Activated CD8-positive, alpha-beta memory T cell treated with anti-CD3 and anti-CD28 coated beads, Interleukin-2, amount 10 ng/mL, durations not matched to agents 7 days and 5 days (primary cell): ENCODE measurements at places on chromosomes 16 and 17. TPM values are rescaled to one million over a fixed set of nuclear protein-coding genes. Genes with fewer than 3 reads are reported as not detected.
A peak's percentile ranks its signal among the peaks of the same experiment; 100 is the strongest.

OTOP3 gene
- total RNA-seq = not detected

STAT3 gene
- 90.5 TPM for total RNA-seq

DNA sequence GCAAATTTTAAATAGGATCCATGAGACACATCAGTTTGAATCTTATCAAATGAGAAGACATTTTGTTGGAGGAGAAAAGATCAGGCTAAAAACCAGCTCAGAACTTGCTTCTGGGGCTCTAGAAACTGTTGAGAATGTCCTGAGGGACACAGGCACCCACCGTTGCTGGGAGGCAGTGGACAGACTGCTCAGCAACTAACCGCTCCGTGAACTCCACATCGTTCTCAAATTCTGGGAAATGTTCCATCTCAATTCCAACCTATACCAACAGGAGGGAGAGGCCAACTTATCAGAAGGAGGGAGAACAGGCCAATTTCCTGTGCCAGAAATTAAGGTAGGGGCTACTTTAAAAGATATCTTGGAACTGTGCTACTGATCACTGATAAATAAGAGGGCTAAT is 8.3 kb downstream of the TAT start:
- H3K4me1 ChIP-seq = peaks cover 18% of the 10 kb centered on the region
- no peak for DNase-seq
- no peak overlapping the region for H3K4me3 ChIP-seq
- H3K27ac ChIP-seq = no peak overlapping the region
- H3K27me3 ChIP-seq = peaks cover 15% of the 10 kb centered on the region

DNA sequence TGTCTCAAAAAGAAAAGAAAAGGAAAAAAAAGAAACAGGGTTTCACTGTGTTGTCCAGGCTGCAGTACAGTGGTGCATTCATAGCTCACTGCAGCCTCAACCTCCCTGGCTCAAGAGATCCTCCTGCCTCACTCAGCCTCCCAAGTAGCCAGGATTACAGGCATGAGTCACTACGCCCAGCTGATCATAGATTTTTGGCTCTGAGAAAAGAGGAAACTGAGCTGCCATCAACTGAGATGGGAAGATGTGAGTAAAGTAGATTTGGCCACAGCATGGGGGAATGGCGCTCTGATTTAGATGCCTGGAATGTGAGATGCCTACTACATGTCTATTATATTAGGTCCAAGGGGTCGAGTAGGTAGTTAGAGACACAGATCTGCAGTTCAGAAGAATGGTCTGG is 5.9 kb upstream of the NAGS start:
- no peak overlapping the region for H3K27ac ChIP-seq
- no peaks in the 10 kb centered on the region for H3K36me3 ChIP-seq
- H3K27me3 ChIP-seq = peaks cover 22% of the 10 kb centered on the region
- no peak for DNase-seq
- peaks cover 2% of the 10 kb centered on the region for H3K4me1 ChIP-seq
- no peak overlapping the region for H3K4me3 ChIP-seq

- peak overlapping the region; percentile 70 for H3K27ac ChIP-seq
- H3K36me3 ChIP-seq = peaks cover 33% of the 10 kb centered on the region
Measured at GRCh38 chr16:22262460-22262859, 34.7 kb upstream of the POLR3E start.

GRCh38 chr17:73323409-73324159 is 11.8 kb upstream of the CDC42EP4 start:
- no peak overlapping the region for H3K27ac ChIP-seq
- H3K4me1 ChIP-seq = no peaks in the 10 kb centered on the region
- no peaks in the 10 kb centered on the region for H3K36me3 ChIP-seq
- no peak for DNase-seq
- no peak overlapping the region for H3K4me3 ChIP-seq

GRCh38 chr17:1907216-1907631 is 77.4 kb downstream of the RPA1 start:
- no peak overlapping the region for H3K27ac ChIP-seq
- H3K4me3 ChIP-seq = no peak overlapping the region
- DNase-seq = no peak
- H3K27me3 ChIP-seq = peaks cover 69% of the 10 kb centered on the region

GJC1 gene
- 2.7 TPM for total RNA-seq

GRCh38 chr17:2799653-2800052 is 3.4 kb downstream of the RAP1GAP2 start:
- H3K27ac ChIP-seq = no peak overlapping the region
- peaks cover 61% of the 10 kb centered on the region for H3K27me3 ChIP-seq
- H3K36me3 ChIP-seq = peaks cover 14% of the 10 kb centered on the region

EIF5A gene
- 853 TPM for total RNA-seq

DNA sequence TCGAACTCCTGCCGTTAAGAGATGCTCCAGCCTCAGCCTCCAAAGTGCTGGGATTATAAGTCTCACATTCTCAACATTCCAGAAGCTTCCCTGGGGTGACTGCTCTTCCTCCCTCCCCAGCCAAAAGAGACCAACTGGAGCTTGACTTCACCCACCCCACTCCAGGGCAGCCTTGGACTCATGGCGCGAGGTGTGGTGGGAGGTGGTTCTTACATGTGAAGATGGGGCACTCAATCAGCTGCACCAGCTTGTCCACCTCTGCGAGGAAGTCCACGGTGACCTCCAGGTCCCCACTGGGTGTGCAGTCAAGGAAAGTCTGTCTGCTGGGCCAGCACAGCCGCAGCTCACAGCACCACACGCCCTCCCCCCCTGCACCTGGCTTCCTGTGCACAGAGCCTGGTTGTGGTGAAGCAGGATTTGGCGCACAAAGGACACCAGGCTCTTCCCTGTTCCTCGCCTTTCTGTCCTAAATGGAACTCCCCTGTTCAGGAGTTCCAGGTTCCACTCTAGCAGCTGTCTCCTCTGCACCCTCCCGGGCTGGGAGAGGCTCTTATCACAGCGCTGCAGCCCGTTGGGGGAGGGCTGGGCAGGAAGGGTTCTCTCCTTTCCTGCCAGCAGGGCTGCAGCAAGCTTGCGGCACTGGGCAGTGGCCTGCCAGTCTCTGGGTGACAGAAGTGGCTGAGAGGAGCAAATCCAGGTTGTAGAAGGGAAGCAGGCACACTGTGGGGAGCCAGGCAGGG is 9.6 kb upstream of the MTSS2 start:
- no peaks in the 10 kb centered on the region for H3K27me3 ChIP-seq
- H3K27ac ChIP-seq = peak overlapping the region; percentile 72
- H3K4me3 ChIP-seq = no peak overlapping the region
- DNase-seq = peak; percentile 71
- H3K4me1 ChIP-seq = peaks cover 28% of the 10 kb centered on the region
- no peaks in the 10 kb centered on the region for H3K36me3 ChIP-seq

SLC5A10 gene
- not detected for total RNA-seq

SPIRE2 gene
- total RNA-seq = 0.80 TPM

DNA sequence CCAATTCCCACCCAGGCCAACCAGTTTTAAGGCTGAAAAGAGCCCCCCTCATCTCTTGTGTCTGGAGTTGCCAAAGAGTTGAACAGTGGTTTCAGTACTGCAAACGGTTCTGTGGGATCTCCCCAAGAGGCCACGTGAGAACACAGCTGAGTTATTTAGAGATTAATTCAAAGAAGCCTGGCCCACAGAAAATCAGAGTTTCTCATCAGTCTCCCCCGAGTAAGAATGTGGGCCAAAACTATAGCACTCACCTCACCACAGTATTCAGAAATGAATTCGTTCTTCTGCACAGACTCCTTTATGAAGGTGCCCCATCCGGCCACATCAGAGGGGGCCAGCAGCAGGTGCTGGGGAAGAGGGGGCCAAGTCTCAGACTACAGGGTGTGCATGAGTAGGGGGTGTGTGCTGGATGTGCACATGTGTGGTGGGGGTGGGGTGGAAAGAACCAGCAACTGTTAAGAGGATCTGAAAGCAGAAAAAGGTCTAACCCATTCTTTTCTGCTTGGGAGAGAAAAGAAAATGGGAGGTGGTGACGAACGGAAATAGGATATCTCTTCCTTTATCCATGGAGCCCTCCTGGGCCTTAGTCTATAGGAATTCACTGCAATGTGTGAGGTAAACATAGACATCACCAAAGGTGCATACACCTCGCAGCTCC is 22.6 kb downstream of the CNTNAP1 start:
- peak overlapping the region; percentile 29 for H3K27ac ChIP-seq
- peaks cover 57% of the 10 kb centered on the region for H3K36me3 ChIP-seq
- H3K4me1 ChIP-seq = peaks cover 37% of the 10 kb centered on the region
- H3K27me3 ChIP-seq = peaks cover 3% of the 10 kb centered on the region

PRSS8 gene
- total RNA-seq = not detected

RAB11FIP3 gene
- total RNA-seq = 25.9 TPM

DNA sequence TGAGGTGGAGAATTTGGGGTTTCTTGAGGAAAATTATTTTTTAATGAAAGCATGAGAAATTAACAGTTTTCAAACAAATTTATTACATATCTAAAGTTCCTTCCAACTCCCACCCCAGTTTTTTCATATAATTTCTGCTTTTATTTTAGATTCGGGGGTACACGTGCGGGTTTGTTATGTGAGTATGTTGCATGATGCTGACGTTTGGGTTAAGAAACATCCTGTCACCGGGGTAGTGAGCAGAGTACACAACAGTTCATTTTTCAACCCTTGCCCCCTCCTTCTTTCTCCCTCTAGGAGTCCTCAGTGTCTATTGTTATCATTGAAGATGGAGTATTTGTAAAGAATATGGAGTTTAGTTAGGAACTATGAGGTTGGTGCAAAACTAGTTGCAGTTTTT is 31.8 kb upstream of the CDYL2 start:
- no peaks in the 10 kb centered on the region for H3K4me1 ChIP-seq
- H3K4me3 ChIP-seq = no peak overlapping the region
- no peak overlapping the region for H3K27ac ChIP-seq

CD2BP2 gene
- total RNA-seq = 70.0 TPM

DNA sequence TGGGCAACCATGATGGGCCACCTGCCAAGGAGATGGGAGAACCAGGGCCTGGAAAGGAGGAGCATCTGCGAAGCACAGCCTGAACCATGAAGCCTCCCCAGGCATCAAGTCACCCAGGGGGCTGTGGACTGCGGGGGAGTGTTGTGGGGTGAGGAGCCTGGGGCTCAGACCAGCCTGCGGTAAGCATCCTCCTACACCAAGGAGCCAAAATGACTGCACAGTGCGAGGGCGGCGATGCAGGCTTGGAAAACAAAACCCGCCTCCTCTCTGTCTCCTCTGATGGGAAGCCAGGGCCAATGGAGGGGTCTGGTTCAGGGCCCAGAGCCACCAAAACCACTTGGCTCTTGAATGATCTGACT is 18.1 kb upstream of the MAF start:
- H3K4me1 ChIP-seq = peaks cover 66% of the 10 kb centered on the region
- H3K4me3 ChIP-seq = peak overlapping the region; percentile 41
- H3K27me3 ChIP-seq = peaks cover 21% of the 10 kb centered on the region
- H3K36me3 ChIP-seq = peaks cover 27% of the 10 kb centered on the region

GRCh38 chr17:30565073-30565935 is 88.1 kb downstream of the GOSR1 start:
- H3K36me3 ChIP-seq = no peaks in the 10 kb centered on the region
- peak; percentile 34 for DNase-seq
- no peak overlapping the region for H3K27ac ChIP-seq
- peaks cover 3% of the 10 kb centered on the region for H3K4me1 ChIP-seq
- peaks cover 18% of the 10 kb centered on the region for H3K27me3 ChIP-seq

- no peak overlapping the region for H3K4me3 ChIP-seq
- DNase-seq = no peak
- no peaks in the 10 kb centered on the region for H3K36me3 ChIP-seq
- peaks cover 59% of the 10 kb centered on the region for H3K27me3 ChIP-seq
- H3K27ac ChIP-seq = no peak overlapping the region
- peaks cover 5% of the 10 kb centered on the region for H3K4me1 ChIP-seq
Measured at GRCh38 chr17:74350486-74350885, 11.2 kb downstream of the BTBD17 start.
